ENCODE measurements at places on chromosomes 13 and 19.

GRCh38 chr13:102227741-102228140, 174.1 kb downstream of the FGF14 start:
- no peak for DNase-seq

GRCh38 chr19:41410336-41411054, 12.9 kb downstream of the BCKDHA start:
- no peak for DNase-seq

GRCh38 chr13:95437561-95437960, 115.0 kb upstream of the CLDN10 start:
- no peak for DNase-seq

DNA sequence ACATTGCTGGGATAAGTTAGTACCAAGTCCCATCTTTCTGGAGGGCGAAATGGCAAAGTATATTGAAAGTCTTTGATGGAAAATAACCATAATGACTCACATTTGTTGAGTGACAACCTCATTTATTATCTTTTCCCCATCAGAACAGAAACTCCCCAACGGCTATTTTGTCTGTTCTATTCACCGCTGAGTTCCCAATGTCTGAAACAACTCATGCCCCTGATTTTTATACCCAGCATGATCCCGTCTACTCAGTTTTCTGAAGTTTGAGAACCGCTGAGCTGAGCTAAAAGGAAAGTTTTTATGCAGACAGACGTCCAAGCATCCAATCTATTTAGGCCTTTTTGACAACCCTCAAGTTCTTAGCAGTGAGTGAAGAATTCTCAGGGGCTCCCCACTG, 7.8 kb upstream of the TINCR start:
- DNase-seq: no peak

DNA sequence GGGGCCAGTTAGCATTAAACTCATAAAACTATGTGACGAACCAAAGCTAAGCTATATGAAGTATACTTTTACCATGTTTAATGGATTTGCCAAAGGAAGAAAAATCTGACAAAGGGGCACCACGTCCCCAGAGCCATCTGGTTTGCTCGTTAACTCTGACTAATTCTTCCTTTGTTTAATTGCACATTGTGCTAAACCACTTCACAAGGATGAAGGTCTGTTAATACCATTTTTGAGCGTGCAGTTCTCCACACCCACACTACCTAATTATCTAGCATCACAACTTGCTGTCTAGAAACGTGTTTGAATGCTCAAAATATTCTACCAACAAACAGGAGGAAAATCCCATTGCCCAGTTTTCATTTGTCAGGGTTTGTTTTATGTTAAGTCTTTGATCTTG, 74.8 kb downstream of the COL4A1 start:
- DNase-seq: no peak

DNA sequence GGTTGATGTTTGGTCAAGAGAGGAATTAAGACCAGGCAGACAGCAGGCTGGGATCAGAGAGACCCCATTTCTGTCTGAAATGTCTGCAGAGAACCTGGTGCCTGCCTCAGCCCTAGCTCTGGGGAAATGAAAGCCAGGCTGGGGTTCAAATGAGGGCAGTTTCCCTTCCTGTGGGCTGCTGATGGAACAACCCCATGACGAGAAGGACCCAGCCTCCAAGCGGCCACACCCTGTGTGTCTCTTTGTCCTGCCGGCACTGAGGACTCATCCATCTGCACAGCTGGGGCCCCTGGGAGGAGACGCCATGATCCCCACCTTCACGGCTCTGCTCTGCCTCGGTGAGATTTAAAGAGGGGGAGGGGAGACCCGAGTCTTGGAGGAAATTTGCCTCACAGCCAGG, at the start of gene LILRB4:
LILRB4 (plus strand) TSS at position 256 of the 400 bp plus-strand sequence; CDS start at position 305, 49 bp downstream.
- no peak for DNase-seq

DNA sequence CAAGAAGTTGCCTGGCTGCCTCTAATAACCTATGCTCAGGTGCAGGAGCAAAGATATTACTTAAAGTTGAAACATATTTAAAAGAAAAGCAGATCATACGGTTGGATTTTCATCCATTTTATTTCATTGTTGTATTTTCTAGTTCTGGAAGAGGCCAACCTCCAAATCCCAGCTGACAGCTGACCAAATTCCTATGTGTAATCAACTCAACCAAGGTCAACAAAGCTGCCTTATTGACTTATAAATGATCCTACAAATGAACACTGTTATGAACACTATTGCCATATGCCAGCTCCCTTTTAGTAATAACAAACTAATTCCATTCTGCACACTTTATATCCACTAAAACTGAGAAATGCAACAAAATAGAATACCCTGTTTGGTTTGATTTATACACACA, 1537.4 kb downstream of the SLITRK1 start:
- no peak for DNase-seq

GRCh38 chr19:41351339-41352245, 2.1 kb downstream of the TGFB1 start:
- DNase-seq: peak; percentile 91

- DNase-seq: peak; percentile 8
Observed at GRCh38 chr13:29758531-29759114, 91.8 kb downstream of the UBL3 start.

GRCh38 chr19:53517114-53517741, 20.7 kb upstream of the ZNF331 start:
- no peak for DNase-seq

DNA sequence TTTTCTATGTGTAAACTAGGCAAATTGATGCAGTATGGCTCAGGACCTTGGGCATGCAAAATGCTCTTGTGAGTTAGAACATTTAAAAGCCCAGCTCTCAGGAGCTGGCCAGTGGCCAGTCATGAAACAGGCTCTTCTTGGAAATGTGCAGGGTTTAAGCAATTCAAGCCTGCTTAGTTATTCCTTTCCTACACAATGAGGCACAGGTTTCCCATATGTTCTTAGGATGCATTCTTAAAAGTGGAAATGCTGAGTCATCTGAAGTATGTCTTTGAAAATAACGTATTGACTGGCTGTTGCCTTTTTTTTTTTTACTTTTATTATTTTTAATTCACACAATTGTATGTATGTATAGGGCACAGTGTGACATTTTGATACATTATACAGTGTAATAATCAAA, 300.7 kb downstream of the SLC7A1 start:
- no peak for DNase-seq

GRCh38 chr13:102905905-102906771, 60.3 kb downstream of the ERCC5 start:
- DNase-seq: no peak
